ENCODE measurements at places on chromosomes 6 and 20. TPM values are rescaled to one million over a fixed set of nuclear protein-coding genes. Genes with fewer than 3 reads are reported as not detected.

- DNase-seq, result no peak
These were observed 293.2 kb downstream of the QKI start for GRCh38 chr6:163707387-163708355.

DNA sequence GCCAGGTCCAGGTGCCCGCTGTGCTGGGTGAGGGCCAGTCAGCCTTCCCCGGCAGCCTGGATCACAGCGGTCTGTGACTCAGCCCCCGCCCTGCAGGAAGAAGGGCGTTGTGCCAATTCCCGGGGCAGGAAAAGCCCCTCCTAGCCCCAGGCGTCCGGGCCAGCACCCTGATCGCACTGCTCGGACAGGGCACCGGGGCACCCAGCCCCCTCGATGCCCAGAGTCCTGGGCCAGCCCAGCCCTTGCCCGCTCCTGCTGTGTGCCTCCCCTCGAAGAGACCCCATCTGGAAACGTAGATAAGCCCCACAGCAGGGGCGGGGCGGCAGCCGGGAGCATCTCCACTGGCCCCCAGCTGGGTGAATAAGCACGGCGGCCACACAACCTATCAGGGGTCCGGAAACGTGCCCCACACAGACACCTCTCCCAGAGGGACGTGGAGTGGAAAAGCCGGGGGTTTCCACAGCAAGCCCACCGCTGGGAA is 9.9 kb downstream of the LAMA5 start:
- no peak for DNase-seq

- peak; percentile 90 for DNase-seq
These were observed 19.0 kb upstream of the ASIP start for GRCh38 chr20:34222208-34222607.

- no peak for DNase-seq
These were observed 13.1 kb upstream of the DCBLD1 start for GRCh38 chr6:117469356-117469755.

Gene SRSF12
- polyA plus RNA-seq, result 4.1 TPM

DNA sequence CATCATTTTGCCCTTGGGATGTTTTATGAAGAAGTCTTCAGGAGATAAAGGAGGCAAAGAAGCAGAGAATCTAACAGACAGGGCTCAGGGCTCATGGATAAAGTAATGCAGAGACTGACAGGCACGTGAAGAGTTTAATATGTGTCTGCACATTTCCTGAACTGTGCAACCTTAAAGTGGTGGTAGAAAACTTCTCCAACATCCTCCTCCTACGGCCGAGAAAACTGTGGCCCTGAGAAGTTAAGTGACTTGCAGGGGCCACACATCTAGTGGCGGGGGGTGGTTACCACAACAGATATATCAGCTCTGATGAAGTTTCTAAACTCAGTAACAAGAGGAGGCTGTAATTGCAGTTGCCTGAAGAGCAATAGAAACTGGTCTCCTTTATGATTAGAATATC is 61.0 kb downstream of the SOBP start:
- DNase-seq, result no peak

- DNase-seq, result peak; percentile 32
These were observed at the start of gene MC3R for GRCh38 chr20:56247954-56248782. MC3R (plus strand) TSS chr20:56248732; CDS start chr20:56248844, 112 bp downstream.

Gene PACRG
- 2.4 TPM for polyA plus RNA-seq

DNA sequence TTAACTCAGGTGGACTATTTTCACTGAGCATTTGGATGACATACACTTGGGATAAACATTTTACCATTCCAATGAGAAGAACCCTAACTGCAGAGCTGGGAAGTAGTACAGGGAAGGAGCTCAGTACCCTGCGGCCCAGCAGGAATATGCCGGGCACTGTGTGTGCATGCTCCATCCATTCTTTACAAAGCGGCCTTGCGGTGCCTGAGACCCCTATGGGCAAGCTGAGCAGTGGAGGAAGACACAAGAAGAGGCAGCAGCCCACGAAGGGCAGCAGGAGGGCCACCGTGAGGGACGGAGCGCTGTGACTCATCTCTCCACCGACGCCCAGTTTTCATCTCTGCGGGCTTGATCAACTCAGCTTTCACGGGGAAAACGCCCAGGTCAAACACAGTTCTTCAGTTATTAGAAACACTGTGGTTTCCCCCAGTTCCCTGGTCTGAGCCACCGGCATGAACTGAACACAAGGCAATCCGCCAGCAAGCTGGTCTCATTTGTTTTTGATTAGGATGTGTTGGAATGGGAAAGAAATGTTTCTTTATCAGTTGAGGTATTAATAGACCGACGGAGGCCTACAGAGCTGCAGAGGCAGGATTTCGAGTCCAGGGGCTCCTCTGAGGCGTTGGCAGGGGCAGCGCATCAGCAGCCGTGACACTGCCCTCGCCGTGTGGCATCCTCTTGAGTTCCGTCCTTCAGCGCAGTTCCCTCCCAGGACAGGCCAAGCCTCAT is 44.9 kb downstream of the IRF4 start:
- no peak for DNase-seq

GRCh38 chr6:131642987-131643611 is 6.0 kb downstream of the ENPP3 start:
- no peak for DNase-seq

DNA sequence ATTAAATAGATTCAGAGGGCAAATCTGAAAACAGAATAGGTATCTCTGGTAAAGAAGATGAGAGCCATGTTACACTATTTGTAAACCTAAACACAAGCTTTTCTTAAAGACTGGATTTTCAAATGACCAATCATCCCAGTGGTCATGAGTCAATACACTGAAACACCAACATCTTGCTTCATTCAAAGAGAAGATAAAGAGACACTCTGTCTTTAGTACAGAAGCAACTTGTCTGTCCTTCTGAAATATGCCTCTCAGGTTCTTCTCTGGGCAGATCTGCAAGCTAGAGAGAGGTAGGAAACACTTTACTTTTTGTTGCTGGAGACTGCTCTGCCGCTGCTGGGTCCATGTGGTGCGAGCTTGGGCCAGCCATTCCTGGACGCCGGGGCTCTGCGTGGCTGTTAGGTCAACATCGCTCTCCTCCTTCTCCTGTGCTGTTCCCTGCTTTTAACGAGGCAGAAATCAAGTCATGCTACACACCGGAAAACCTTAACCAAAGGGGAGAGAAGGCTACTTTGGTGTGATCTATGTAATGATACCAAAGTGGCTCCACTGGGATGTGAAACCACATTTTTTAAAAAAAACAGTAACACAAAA is 368.2 kb downstream of the SYNE1 start:
- no peak for DNase-seq

GRCh38 chr6:31791324-31792089 is 4.0 kb downstream of the VARS1 start:
- DNase-seq, result peak; percentile 76

GRCh38 chr20:32460683-32461320 is 102.7 kb downstream of the ASXL1 start:
- no peak for DNase-seq

DNA sequence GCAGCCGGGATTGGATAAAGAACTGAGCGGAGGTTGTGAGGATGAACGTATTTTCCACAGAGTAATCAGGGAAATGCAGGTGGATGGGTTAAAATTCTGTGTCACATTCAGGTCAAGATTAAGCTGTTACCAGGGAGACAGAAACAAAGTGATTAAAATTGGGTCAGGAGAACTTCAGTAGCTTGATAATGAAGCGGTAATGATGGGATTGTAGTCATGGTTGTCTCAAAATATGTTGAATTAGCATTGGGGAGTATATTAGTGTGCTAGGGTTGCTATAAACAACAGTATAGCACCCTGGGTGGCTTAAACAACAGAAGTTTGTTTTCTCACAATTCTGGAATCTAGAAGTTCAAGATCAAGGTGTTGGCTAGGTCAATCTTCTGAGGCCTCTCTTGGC is 155.5 kb downstream of the GJA1 start:
- DNase-seq, result no peak

GRCh38 chr20:40669692-40670091 is 19.3 kb downstream of the MAFB start:
- no peak for DNase-seq

- DNase-seq, result peak; percentile 87
These were observed at the start of gene MACROD2 for GRCh38 chr20:13995086-13995665. MACROD2 (plus strand) TSS chr20:13995516.

DNA sequence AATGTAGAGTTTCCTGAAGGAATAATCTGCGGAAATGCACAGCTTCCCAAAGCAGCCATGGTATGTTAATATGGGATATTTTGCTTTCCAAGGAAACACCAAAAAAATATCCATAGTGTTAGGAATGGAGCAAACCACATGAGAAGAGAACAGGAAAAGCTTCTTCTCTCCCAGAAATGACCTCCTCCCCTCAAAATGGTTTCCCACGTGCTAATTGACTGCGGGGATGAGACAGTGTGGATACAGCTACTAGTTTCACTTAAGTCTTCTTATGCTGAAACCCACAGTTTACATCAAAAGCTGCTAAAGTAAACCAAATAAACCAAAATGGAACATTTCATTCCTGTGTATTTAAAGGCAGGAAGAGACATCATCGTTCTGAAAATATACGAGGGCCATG is 69.4 kb downstream of the FYN start:
- peak; percentile 71 for DNase-seq

Gene GFOD1
- polyA plus RNA-seq, result 3.7 TPM

DNA sequence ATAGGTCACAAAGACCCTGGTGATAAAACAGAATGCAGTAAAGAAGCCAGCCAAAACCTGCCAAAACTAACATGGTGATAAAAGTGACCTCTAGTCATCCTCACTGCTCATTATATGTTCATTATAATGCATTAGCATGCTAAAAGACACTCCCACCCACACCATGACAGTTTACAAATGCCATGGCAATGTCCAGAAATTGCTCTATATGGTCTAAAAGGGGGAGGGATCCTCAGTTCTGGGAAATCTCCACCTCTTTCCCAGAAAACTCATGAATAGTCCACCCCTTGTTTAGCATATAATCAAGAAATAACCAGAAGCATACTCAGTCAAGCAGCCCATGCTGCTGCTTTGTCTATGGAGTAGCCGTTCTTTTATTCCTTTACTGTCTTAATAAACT is 40.4 kb upstream of the MC3R start:
- no peak for DNase-seq

Gene IRAK1BP1
- 5.1 TPM for polyA plus RNA-seq

Gene COL9A1
- polyA plus RNA-seq, result 3.2 TPM

DNA sequence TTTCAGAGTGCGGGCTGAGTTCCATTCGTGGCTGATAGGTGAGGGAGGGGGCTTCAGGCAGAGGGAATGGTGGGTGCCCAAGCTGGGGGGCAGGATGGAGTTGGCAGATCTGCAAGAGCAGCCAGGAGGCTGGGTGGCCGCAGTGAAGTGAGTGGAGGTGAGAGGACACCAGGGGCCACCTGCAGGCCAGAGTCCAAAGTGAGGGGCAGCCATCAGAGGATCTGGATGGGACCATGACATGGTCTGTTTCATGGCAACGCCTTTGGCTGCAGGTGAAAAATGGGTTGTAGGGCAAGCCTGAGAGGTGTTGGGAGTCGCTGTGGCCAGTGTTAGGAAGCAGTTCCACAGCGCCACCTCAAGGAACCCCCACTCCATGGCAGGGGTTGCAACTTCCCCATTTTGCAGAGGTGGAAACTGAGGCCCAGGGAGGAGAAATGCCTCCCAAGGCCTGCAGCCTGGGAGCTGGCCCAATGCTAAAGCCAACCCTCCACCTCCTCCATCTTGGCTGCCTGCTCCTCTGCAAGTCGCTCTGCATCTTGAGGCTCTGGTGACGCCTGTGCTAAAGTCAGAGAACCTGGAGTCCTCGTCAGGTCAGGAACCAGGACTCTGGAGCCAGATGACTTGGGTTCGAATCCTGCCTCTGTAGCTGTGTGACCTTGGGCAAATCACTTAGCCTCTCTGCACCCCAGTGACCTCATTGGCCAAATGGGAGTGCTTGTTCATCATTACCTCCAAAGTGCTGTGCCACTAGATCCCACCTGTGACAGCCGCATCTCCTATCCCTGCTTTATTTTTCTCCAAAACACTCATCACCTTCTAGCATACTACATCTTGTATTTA is 153.8 kb downstream of the CEBPB start:
- no peak for DNase-seq

DNA sequence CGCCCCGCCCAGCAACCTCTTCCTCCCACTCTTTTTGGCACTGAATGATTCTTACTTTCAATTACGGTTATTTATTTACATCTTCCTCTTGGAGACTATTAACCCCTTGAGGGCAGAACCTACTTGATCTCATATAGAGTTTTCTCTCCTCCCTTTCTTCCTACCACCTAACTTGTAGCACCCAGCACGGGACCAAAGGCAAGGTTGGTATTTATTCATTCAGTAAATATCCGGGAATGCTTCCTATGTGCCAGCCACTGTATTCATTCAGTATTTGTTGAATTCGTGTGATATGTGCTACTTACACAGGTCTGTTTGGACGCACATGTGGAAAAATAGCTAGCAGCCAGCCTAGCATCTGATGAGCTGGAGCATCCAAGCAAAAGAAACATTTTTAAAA is 1.3 kb upstream of the CNKSR3 start:
- no peak for DNase-seq

Gene STK4
- 12.0 TPM for polyA plus RNA-seq

- DNase-seq, result no peak
These were observed 59.4 kb upstream of the PTGIS start for GRCh38 chr20:49627329-49627761.

DNA sequence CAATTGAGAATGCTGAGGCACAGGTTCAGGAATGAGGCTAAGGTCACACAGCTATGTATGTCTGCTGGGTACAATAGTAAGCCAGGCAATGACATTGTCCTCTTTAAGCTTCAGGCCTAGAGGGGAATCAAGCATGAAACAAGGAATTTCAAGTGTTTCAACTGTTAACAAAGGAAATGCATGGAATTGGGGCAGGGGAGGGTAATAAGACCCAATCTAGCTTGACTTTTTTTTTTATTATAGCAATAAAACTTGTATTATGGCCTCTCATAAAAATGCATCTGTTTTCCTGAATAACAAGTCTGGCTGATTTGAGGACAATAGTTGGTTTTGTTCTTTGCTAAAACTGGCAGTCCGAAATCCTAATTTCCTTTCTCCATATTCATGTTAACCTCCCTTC is 336.7 kb downstream of the CBLN4 start:
- no peak for DNase-seq

DNA sequence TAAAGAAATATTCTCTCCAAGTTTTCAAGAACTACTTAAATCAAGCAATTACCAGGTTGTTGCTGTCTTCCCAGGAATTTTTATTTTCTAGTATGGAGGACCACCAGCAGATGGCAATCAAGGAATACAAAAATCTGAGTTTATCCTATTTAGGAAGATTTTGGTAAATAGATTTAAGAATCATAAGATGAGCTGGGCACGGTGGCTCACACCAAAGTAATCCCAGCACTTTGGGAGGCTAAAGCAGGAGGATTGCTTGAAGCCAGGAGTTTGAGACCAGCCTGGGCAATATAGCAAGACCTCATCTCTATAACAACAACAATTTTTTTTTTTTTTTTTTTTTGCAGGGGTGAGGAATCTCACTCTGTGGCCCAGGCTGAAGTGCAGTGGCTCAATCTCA is 19.3 kb upstream of the SEC63 start:
- peak; percentile 63 for DNase-seq

DNA sequence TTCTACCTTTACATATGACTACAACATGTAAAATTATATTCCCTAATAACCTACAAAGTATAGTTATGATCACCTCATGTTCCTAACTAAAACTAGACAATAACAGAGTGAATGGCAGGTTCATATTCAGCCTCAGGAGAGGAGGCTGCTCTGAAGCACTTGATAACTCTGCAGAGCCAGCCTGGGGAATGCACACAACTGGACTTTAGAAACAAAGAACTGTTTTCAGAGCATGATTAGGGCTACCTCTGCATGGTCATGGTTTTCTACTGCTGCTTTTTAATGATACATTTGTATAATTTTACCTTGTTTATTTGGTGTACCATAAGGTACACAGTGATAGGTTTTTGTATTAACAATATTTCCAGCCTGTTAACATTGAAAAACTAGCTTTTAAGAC is 50.3 kb downstream of the TRPC4AP start:
- DNase-seq, result no peak

- DNase-seq, result no peak
These were observed 12.7 kb upstream of the ARFGEF2 start for GRCh38 chr20:48908656-48909319.

Gene SMIM28
- polyA plus RNA-seq, result not detected
